Left cardiac atrium (tissue), 4 donors: ENCODE measurements at places on chromosomes 13 and 19. TPM values are rescaled to one million over a fixed set of nuclear protein-coding genes. Genes with fewer than 3 reads are reported as not detected.
A peak's percentile ranks its signal among the peaks of the same experiment; 100 is the strongest.

Gene CA11
- total RNA-seq = 7.7 TPM

Gene FREM2
- 0.03 TPM for total RNA-seq

Gene GGACT
- 2.7 TPM for total RNA-seq

Gene NDUFB7
- 393 TPM for total RNA-seq

Gene PBX4
- total RNA-seq = 0.37 TPM

Gene PROZ
- total RNA-seq = not detected

Gene CBY2
- total RNA-seq = not detected

Gene MYH14
- 67.7 TPM for total RNA-seq

DNA sequence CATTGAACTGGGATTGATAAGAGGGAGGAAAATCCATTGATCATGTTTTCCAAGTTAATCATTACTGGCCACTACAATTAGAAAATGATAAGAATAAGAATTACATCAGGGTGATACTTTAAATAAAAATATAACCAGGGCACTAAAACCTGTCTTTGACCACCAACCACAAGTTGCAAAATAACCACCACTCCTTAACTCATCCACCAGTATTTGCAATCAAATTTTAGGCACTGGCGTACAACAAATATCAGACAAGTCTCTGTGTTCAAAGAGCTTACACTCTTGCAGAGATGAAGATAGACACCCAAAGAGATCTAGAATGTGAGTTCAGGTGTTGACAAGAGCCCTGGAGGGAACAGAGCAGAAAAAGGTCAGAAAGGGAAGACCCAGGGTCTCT lies 514 bp downstream of the CEACAM3 start:
- DNase-seq = no peak

DNA sequence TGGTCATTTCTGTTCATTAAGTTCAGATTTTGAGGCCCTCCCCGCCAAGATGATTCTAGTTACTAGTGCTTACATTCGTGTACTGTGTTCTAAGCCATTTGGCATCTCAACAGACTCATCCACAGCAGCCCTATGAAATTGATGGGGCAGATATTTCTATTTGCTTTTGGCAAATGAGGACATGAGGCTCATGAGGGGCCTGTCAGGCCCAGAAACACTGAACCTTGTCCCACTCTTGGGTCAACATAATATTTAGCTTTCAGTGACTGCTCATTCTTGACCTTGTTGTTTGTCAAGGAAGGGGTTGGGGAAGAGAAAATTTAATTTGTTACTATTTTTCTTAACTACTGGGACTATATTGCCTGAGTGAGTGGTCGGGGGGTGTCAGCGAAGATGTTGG lies 92.3 kb upstream of the RNF113B start:
- DNase-seq = no peak

DNA sequence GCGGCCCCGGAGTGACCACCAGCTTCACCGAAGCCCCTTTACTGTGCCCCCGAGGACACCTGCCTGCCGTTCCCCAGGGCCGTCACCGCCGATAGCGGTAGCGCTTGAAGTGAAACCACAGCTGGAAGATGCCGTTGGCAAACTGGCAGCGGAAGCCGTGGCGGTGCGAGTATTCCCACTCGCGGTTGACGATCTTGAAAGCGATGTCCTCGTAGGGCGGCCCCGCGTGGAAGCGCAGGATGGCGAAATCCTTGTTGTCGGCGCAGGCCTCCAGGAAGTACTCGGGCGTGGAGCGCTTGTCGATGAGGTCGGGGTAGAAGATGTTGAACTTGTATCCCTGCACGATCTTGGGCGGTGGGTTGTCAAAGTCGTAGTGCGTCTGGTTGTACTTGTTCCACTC lies 5.2 kb upstream of the TBXA2R start:
- no peak for DNase-seq

GRCh38 chr13:35818633-35819067 lies 312.5 kb downstream of the DCLK1 start:
- no peak for DNase-seq

- DNase-seq = no peak
Observed at GRCh38 chr19:16061943-16062342, 14.4 kb upstream of the TPM4 start.

DNA sequence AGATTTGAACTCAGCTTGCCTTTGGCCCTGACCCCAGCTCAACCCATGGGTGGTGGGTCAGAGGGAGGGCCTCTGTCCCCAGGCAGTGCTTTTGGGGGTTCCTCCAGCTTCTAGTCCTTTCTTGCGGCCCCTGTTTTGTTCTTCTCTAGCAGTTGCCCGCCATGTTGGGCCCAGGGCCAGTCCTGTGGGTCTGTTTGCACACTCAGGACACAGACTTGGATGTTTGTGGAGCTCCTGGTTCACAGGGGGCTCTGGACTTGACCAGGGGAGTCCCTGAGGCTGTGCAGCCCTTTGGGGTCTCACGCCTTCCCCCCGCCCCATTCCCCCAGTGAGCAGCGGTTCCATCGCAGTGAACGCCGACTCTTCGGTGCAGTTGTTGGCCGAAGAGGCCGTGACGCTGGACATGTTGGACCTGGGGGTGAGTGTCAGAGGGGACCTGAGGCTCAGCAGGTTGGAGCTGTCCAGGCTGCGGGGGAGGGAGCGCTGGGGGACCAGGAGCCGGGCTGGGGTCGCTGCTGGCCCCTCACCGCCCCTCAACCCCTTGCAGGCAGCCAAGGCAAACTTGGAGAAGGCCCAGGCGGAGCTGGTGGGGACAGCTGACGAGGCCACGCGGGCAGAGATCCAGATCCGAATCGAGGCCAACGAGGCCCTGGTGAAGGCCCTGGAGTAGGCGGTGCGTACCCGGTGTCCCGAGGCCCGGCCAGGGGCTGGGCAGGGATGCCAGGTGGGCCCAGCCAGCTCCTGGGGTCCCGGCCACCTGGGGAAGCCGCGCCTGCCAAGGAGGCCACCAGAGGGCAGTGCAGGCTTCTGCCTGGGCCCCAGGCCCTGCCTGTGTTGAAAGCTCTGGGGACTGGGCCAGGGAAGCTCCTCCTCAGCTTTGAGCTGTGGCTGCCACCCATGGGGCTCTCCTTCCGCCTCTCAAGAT lies 2.5 kb downstream of the ATP5F1D start:
- peak; percentile 93 for DNase-seq

- peak; percentile 97 for DNase-seq
Observed at GRCh38 chr19:2543463-2544442, 67.8 kb downstream of the GADD45B start.

- no peak for DNase-seq
Observed at GRCh38 chr19:3873151-3873550, 4.3 kb upstream of the ZFR2 start.

DNA sequence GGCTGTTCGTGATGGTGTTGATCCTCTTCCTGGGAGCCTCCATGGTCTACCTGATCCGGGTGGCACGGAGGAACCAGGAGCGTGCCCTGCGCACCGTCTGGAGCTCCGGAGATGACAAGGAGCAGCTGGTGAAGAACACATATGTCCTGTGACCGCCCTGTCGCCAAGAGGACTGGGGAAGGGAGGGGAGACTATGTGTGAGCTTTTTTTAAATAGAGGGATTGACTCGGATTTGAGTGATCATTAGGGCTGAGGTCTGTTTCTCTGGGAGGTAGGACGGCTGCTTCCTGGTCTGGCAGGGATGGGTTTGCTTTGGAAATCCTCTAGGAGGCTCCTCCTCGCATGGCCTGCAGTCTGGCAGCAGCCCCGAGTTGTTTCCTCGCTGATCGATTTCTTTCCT lies 12.2 kb upstream of the C19orf33 start:
- DNase-seq = no peak

DNA sequence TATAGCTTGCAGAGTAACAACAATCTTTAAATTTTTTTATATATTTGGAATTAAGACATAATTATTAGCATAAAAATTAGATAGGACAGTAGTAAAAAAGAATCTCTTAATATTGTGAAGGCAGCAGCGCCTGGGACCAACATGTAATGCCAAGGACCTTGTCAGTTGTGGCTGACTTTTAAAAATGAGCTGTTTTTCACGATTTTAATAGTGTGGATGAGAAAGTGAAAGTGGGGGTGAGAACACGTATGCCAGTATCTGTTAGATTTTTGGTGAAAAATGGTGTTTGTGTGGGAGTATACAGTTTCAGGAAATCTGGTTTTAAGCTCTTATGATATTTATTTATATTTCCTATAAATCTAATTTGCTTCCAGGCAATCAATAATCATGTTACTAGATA lies 125.2 kb downstream of the LMO7 start:
- DNase-seq = no peak

GRCh38 chr19:4449639-4450028 lies 8.0 kb downstream of the UBXN6 start:
- no peak for DNase-seq
